ENCODE measurements at places on chromosomes 5 and 9.

- DNase-seq = no peak
Measured at GRCh38 chr5:2330325-2331130, 420.9 kb downstream of the IRX2 start.

GRCh38 chr5:17436761-17437221 is 61.2 kb upstream of the TAF11L2 start:
- peak; percentile 4 for DNase-seq

- DNase-seq = no peak
Measured at GRCh38 chr9:72937545-72937944, 15.3 kb downstream of the ALDH1A1 start.

GRCh38 chr5:62902126-62902525 is 323.5 kb downstream of the LRRC70 start:
- no peak for DNase-seq

DNA sequence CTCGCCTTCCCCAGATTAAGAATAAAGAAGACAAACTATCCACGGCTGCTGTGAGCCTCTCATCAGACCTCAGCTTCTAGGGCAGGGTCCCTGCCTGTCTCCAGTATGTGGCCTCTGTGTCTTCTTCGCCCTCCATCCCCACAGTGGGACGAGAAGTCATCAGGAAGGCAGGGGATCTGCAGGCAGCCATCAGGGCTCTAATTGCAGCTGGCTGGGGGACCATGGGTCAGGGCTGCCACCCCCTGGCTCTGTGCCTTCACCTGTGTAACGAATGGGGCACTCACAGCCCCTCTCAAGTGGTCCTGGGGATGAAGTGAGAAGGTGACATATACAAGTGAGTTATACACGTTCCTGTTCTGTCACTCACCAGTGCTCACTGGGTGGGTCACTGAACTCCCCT is 139.8 kb downstream of the KCNIP1 start:
- DNase-seq = no peak

DNA sequence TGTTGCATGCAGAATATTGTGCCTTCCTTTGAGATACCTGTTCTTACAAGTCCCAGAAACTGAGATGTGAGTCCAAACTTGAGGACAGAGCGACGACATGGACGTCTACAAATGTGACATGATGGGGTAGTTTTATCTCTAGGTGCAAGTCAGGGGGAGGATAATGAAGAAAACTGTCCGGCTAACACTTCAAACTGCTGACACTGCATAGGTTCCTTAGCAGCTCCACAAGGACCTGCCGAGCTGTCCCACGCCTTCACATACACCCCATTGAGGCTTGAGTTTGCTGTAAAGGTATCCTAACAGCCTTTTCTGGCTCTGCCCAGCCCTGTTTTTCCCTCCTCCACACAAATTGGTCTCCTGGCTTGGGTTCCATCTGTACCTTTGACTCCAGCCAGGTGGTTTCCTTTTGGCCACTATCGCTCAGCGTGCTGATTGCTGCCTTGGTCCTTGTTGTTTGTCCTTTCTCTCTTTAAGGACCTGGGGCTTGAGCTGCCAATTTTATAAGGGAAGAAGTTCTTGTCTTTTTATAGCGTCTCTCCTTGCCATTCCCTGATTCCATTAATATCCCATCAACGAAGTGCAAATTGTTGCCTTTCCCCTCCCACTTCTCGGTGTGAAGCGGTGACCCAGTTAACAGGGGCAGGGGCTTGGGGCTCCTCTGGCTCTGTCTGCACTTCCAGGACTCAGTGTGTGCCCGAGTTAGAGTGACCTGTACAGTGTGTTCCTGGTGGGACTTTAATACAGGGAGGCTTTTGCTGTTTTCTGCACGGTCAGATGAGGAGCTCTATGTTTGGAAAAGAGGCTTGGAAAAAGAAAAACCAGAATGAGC is 100.3 kb downstream of the PCSK1 start:
- DNase-seq = no peak

DNA sequence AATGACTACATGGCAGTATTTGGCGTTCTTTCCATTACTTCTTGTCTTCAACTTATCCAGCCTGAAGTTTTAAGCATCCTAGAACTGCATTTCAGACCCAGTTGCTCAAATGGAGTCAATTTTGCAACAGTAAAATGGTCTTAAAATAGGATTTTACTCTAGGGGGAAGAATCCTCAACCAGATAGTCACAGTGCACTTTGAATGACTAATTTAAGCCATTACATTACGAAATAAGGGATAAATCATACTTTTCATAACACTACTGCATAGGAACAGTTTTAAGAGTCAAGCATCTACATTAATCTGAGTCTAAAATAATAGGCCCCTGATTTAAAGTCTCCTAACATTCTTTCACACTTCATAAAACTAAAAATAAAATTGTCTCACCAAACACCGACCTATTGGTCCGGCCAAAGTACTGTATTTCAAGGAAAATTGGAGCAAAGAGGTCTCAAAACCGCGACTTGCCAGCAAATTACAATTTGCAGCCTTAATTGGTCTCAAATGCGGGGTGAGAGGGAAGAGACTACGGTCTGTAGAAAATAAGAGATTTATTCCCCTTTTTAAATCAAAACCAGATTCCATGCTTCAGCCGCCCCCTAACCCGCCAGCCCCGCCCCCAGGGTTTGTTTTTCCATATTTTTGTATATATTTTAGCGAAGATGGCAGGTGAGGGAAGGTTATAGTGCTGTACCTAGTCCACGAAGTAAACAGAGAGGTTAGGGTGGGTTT is 1.2 kb upstream of the SMARCA2 start:
- peak; percentile 54 for DNase-seq

DNA sequence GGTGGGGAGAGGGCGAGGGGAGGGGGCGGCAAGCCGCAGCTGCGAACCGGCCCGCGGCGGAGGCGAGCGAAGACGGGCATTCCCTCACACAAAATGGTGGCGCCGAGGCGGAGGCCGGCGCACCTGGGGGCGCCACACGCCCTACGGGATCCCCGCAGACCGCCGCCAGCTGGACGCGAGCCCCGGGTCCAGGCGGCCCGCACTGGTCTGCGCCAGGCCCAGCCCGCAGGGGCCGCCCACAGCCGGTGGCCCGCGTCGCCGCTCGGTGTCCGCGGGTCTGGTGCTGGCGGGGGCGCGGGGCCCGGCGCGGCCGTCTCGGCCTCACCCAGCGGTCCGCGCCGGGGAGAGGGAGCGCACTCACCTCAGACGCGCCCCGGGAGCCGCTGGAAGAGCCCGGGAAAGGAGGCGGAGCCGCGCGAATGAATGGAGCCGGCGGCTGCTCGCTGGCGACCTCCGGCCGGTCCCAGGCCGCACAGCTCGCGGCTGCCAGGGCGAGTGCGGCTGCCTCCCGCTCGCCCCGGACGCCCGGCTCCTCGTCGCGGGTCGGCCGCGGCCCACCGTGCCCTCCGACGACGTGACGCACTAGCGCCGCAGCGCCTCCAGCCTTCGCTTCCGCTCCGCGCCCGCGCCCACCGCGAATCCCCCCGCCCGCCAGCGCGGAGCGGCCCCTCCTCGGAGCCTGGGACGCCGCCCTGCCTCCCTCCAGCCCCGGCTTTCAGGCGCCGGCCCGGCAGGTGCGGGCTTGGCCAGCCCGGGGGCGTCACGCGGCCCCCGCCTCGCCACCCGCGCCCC is at the start of gene FAM169A:
TSS of gene FAM169A (minus strand) at position 584 of the 792 bp plus-strand sequence. CDS start 24,711 bp downstream, outside the sequence.
- peak; percentile 40 for DNase-seq

DNA sequence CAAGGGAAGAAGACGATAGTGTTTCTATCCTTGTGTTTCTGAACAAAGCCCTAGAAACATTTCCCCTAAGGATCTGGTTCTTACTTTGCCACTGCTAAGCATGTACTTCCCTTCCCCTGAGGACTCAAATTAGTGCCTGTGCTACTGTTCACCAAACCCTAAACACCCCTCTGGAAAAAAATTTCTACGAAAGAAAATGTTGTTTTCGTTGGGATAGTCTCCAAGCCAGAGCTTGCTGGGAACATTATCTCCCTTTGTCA is 294.6 kb downstream of the BNC2 start:
- no peak for DNase-seq

DNA sequence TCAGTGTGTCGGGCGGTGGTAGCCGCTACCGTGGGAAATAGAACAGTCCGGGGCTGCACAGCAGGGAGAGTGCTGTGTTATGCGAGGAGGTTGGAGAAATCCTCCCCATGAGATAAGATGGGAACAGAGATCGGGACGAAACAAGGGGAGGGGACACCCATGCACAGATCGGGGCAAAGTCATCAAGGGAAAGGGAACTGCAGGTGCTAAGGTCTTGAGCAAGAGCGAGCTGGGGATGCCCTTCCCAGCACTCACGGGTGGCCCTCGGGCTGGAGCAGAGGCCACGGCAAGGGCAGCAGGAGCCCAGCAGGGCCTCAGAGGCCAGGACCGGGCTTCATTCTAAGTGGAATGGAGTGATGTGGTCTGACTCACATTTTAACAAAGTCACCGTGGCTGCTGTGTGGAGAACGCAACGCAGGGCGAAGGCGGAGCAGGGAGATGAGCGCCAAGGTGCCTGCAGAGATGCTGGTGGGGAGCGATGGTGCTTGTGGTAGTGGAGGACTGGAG is 7.7 kb downstream of the IL13 start:
- DNase-seq = no peak

DNA sequence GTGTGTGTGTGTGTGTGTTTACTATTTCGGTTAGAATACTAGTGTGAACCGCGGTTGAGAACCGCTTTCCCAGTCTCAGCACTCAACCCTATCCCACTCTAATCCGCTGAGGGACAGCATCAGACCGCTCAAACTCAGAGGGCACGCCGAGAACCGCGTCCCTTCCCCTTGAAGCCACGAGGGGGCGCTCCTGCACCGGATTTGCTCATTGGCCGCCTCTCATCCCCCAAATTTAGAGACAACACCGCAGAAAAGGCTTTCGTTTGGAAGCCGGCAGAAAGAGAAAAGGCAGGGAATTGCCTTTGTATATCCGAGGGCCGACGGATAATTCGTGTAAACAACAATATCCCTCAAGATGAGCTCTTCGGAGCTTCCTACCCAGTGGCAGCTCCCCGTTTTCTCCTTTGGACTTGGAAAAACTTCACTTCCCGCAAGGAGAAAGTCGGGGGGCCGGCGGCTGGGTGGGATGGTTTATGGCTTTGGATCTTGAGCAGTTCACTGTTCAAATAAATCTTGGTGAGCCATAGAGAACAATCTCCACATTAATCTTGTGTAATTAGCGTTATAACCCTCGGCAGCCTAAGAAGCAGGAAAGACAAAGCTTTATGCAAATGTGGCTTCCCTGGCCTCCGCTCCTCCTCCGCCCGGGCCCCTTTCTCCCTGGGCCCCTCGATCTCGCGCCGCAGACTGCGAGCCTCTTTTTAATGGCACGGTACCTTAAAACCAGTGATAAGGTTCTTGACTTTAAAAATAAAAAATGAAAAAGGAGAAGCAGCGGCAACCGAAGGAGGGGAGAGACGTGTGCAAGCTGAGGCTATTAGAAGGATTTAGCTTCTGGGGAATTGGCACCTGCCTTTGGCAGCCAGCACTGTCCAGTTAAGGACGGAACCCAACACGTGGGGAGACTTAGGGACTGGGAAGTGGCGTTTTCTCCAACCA is 296.8 kb downstream of the PARP8 start:
- peak; percentile 46 for DNase-seq

- DNase-seq = no peak
Measured at GRCh38 chr5:67353500-67354450, 157.2 kb upstream of the CD180 start.

DNA sequence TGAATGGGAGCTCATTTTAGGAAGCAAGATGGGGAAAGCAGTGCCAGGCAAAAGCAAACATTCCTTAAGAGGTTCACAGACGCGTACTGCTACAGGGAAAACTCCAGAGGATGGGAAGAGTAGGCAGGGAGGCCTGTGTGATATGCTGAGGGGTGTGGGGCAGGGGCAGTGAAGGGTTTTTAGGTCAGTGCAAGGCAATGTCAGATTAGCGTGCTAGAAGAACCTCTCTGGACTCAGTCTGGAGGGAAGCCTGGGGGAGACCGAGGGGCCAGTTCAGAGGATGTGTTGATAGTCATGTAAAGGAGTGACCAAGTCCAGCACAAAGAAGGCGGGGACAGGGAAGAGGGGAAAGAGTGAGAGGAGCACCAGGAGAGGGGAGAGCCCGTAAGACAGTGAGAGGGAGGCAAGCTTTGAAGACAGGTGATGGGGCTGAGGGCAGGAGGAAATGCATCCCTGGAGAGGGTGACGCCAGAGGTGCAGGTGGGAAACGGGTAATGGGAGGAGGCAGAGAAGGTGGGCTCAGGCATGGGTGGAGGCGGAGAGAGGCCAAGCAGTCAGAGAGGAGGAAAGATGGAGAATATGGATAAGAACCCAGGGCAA is 134.5 kb downstream of the MTX3 start:
- DNase-seq = no peak

GRCh38 chr5:15899481-15899880 is 280.1 kb downstream of the MARCHF11 start:
- DNase-seq = no peak

- DNase-seq = no peak
Measured at GRCh38 chr5:173742432-173742816, 126.0 kb upstream of the BOD1 start.

- no peak for DNase-seq
Measured at GRCh38 chr9:7140401-7140800, 382.6 kb downstream of the KDM4C start.

GRCh38 chr5:173909199-173909598 is 21.1 kb downstream of the CPEB4 start:
- no peak for DNase-seq

DNA sequence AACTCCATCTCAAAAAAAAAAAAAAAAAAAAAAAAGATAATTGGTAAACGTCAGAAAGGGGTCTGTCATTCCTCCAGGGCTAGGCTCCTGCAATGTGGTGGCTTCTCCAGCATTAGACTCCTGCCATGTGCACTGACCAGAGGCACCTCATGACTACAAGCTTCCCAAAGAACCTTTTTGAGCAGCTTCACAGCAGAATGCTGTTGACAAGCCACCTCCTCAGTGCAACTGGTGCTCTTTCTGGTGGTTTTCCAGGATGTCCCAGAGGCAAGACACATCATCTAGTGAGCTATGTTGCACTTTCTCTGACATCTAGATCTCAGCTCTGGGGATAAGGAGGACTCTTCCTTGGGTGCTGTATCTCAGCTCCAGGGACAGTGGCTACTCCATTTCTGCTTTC is 11.6 kb downstream of the RPL37 start:
- DNase-seq = no peak

- DNase-seq = no peak
Measured at GRCh38 chr9:117938896-117939295, 234.7 kb downstream of the TLR4 start.

- DNase-seq = no peak
Measured at GRCh38 chr5:57171816-57172465, 1.9 kb upstream of the GPBP1 start.

DNA sequence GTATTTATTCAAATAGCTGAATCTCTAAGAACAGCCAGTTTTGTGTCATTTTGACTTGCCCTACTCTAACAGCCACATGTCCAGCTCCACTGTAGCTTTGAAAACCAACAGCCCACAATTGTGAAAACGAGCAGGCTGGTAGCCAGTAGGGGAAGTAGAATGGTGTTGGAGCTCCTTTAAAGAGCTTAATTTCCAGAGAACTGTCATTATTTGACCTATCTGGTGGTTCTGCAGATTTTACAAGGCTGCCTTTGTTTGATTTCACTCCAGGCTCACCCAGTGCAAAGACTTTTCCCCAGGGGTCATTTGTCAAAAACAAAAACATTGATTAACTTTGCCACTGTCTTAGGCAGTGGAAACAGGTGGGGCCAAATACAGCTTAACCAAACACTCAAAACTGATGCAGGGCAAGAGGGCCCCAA is 3.2 kb upstream of the PJA2 start:
- DNase-seq = no peak
